ENCODE measurements at places on chromosomes 4 and X.

- no peak for DNase-seq
These were observed 262.6 kb downstream of the ADGRL3 start for GRCh38 chr4:61462451-61463326.

GRCh38 chr4:25972984-25973745, 59.1 kb downstream of the SMIM20 start:
- no peak for DNase-seq

GRCh38 chr4:8435656-8436121, 4.8 kb downstream of the ACOX3 start:
- peak; percentile 65 for DNase-seq

DNA sequence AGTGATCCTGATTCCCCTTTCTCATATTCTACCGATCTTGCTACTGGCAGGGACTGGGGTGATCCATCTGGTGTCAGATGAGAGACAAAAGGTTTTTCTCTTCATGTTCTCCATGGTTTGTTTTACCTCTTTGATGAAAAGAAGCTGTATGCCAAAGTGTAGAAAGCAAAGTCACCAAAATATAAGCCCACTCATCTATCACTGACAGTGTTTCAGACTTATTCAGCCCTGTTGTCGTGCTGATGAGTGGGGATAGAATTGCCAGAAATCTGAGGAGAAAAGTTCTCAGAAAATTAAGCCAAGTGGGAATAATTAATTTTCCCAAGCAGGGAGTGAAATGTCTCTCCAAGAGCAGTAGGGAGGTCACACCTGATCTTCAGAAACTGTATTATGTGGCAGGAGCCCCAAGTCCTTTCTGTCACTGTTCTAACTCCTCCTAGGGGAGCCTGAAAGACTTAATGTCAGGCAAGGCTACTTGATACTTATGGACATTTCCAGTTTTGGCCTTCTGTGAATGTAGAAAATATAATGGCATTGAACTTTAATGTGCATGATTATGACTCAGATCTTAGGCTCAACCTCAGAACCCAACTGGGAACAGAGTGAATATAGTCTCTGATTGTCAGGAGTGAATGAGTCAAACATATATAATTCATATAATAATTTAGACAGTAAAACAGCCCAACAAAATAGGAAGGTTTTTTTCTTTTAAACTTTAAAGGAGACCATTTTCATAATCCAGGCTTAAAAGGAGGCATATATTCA, 298.1 kb downstream of the ANKRD50 start:
- DNase-seq, result no peak

GRCh38 chr4:87196927-87197326, 23.5 kb downstream of the KLHL8 start:
- no peak for DNase-seq

GRCh38 chr4:174284487-174284886, 776 bp downstream of the CEP44 start:
- DNase-seq, result no peak

GRCh38 chr4:94558392-94558904, 106.7 kb downstream of the PDLIM5 start:
- no peak for DNase-seq

- no peak for DNase-seq
These were observed 70.6 kb upstream of the ANK2 start for GRCh38 chr4:112978691-112979472.

GRCh38 chrX:113982766-113983165, 601.1 kb upstream of the HTR2C start:
- DNase-seq, result no peak

- no peak for DNase-seq
These were observed 17.7 kb downstream of the CD99L2 start for GRCh38 chrX:150880808-150881165.

GRCh38 chr4:143455211-143455610, 58.3 kb upstream of the SMARCA5 start:
- no peak for DNase-seq

- DNase-seq, result no peak
These were observed 17.7 kb downstream of the MRFAP1 start for GRCh38 chr4:6658209-6658595.

DNA sequence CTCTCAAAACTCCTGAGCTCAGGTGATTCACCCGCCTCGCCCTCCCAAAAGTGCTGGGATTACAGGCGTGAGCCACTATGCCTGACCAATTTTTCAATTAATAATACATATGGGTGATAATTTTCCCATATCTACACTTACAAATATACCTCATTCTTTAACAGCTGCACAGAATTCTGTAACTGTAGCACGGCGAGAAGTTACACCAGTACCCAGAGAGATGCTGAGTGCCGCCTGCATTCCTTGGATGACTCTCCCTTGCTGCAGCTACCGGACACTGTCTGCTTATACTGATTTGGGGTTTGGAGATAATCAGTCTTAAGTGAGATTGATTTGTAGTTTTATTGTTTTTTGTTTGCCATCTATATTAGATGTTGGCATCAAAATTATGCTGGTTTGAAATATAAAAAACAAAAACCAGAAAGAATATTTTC, 5.8 kb downstream of the TIFA start:
- DNase-seq, result no peak

DNA sequence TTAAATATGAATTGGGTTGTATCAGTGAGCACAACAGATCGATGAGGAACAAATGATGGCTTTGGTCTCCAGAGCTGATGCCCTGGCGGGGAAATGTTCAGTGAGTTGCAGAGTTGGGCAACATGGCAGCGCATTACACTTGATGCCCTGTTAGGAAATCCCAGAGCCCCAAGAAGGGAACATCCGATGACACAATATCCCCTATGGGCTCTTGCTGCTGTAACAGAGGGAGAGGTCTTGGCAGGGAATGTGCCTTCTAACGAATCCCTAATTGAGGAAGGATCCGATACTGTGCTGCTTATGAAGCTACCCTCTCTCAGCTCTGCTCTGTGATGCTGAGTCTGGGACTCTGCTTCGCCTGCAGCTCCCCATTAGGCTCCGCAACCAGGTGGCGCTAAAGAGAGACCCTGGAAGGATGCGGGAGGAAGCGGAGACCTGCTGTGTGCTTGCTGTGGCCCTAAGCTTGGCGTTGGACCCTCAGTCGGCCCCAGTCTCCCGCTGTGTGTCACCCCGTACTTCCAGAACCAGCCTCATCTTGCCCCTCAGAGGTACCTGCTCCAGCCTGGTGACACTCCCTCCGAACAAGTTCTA, 38.9 kb downstream of the PDHA1 start:
- peak; percentile 56 for DNase-seq

DNA sequence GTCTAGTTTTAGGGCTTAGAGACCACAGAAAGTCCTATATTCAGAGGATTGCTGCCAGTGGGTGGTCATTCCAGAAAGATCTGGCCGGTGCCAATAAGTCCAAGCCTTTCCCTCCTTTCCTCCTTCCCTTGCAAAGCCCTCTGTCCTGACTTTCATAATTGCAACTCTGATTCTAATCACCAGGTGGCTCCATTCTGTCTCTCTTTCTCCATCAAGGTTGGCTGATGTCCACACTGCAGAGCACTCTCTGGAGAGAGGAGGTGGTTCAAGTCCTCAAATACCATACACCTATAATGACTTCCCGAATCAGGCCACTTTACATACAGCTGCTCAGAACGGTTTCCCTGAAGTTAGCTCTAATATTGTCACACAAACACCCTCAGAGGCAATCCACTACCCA, 22.4 kb upstream of the ARMCX4 start:
- peak; percentile 35 for DNase-seq

DNA sequence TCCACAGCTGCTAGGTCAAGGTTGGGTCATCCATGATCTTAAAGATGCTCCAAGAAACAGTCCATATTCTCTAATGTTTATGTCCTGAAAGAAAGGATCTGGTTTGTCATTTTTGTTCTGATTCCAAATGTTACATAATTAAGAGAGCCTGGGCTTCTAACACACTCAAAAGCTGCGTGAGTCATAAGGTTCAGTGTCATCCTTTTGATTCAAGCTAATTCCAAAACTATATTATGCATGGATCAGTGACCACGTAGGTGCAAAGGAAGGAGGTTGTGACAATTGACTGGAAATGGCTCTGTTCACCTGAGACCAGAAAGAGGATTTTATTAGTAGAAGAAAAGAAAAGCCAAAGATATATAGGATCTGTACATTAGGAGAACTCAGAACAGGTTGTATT, 268.7 kb upstream of the GK2 start:
- no peak for DNase-seq

GRCh38 chrX:22032084-22032483, at the start of gene PHEX:
TSS of gene PHEX (plus strand) at chrX:22032325. CDS start at chrX:22033006, 681 bp downstream.
- DNase-seq, result no peak

- peak; percentile 61 for DNase-seq
These were observed 4.4 kb upstream of the FBXW7 start for GRCh38 chr4:152540293-152540674.

- no peak for DNase-seq
These were observed 92.3 kb downstream of the KLHL8 start for GRCh38 chr4:87128006-87128705.

DNA sequence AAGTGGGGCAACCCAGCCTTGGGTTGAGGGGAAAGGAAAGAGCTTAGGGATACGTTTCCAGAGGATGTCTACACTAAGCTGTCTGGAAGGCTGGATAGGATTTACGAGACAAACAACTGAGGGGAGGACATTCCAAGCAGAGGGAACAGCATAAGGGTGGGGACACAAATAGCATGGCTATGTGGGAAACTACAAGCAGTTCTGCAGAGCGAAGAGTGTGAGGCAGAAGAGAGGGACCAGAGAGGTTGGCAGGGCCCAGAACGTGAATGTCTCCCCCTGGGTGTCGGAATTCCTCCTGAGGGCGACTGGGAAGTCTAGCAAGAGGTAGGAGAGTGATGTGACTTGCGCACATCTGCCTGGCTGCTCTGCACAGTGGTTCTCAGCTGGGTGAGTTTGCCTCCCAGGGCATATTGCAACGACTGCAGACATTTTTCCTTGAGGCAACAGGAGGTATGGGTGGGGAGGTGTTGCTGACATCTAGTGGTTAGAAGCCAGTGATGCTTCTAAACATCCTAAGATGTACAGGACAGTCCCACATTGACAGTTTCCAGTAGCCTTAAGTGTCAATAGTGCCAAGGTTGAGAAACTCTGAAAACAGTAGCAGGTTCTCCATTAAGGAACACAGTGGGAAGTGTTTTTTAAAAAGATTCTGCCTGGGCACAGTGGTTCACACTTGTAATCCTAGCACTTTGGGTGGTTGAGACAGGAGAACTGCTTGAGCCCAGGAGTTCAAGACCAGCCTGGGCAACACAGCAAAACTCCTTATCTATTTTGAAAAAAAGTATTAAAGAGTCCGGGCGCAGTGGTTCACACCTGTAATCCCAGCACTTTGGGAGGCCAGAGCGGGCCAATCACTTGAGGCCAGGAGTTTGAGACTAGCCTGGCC, 9.2 kb downstream of the NDUFA1 start:
- DNase-seq, result peak; percentile 73

GRCh38 chrX:40471965-40472648, 108.7 kb upstream of the ATP6AP2 start:
- DNase-seq, result peak; percentile 47

- no peak for DNase-seq
These were observed 5.0 kb upstream of the DDX60L start for GRCh38 chr4:168485156-168485910.

- no peak for DNase-seq
These were observed 21.2 kb upstream of the CYP4V2 start for GRCh38 chr4:186169945-186170802.

DNA sequence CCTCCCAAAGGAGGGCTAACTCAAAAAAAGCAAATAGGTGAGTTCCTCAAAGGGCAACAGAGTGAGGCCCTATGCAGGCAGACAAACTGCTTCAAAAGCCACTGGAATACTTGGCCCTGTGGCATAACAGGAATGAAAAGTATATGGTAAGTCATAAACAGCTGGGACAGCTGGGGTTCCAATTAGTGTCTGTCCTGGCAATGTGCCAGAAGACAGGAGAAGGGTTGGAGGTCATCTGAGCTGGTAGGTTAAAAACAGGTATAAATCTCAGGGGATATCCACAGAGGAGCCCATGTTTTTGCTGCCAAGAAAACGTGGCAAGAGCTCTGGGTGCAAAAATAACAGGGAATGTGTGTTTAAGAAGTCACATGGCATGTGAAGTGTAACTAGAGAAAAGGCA, 111.6 kb downstream of the APOOL start:
- DNase-seq, result no peak

DNA sequence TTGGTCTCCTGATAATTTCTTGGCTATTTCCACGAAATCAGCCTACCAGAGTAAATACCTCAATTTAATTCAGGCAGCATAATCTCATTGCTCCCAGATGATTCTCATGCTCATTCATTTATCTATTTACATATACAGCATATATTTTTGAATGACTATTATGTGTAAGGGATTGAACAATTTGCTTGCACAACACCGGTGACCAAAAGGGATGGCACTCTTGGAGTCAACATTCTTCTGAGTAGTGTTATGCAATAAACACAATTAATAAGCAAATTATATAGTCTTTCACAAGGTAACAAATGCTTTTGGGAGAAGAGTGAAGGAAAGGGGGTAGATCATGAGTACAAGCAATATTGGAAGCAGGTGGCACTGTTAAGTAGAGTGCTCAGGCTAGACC, 1015.3 kb downstream of the ARAP2 start:
- DNase-seq, result no peak

DNA sequence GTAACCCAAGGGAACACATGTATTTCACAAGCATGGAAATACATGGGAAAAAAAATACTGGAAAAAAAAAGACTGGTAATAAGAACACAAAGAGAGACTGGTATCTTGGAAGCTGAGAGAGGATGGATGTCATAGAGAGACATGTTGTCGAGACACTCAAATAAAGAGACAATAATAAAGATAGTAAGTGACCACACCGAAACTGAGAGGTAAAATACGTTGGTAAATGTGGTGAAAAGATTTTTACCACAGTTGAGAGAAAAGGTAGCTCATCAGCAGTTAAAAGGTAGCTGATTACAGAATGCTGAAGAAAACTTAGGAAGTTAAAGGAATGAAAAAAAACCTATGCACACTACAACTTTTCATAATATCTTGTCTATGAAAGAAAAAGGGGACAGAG, 81.1 kb downstream of the ARAP2 start:
- DNase-seq, result peak; percentile 13

- DNase-seq, result peak; percentile 47
These were observed 14.9 kb downstream of the SNX12 start for GRCh38 chrX:71053217-71053621.

- DNase-seq, result no peak
These were observed 1.4 kb downstream of the LSM6 start for GRCh38 chr4:146176891-146177290.

GRCh38 chr4:182324282-182324681, 81.1 kb downstream of the TENM3 start:
- DNase-seq, result no peak

DNA sequence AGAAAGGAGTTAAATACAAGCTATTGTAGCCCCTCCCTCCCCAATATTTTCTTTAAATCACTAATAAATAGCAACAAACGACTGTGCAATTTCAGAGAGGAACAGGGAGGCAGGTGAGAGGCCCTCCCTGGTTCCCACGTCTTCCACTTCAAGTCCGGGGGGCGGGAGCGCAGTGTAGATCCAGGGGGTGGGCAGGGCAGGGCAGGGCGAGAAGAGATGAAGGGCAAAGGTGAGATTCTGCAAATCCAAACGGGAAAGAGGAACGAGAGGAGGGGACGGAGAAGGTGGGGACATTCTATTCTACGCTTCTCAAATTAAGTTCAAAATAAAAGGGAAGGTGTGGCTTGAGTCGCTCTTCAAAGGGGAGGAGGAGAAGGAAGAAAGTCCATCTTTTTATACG, 6.8 kb downstream of the NKX6-1 start:
- DNase-seq, result no peak

Data from GM13977 (cell line).